Activated CD8-positive, alpha-beta memory T cell treated with anti-CD3 and anti-CD28 coated beads, Interleukin-2, amount 10 ng/mL, durations not matched to agents 7 days and 5 days (primary cell): ENCODE measurements at places on chromosomes 2 and 18.

DNA sequence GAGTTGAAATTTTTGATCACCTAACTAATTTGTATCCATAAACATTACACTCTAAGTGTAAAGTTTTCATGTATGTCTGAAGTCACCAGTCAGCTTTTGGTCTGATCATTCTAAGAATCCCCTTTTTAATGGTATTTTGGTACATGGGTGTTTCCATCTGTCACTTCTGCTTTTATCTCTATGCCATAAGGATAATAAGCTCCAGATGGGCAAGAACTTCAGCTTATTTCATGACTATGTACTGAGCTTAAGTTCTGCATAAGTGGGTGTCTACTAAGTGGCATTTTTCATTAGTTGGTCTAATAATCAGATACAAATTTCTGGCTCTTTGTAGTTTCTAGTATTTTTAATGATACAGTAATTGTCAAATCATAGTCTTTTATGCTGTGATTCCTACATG lies 20.4 kb downstream of the UBXN4 start:
- no peak for DNase-seq
- H3K36me3 ChIP-seq, result peaks cover 59% of the 10 kb centered on the region
- H3K4me3 ChIP-seq, result no peak overlapping the region
- H3K4me1 ChIP-seq, result peaks cover 2% of the 10 kb centered on the region
- no peaks in the 10 kb centered on the region for H3K27me3 ChIP-seq

DNA sequence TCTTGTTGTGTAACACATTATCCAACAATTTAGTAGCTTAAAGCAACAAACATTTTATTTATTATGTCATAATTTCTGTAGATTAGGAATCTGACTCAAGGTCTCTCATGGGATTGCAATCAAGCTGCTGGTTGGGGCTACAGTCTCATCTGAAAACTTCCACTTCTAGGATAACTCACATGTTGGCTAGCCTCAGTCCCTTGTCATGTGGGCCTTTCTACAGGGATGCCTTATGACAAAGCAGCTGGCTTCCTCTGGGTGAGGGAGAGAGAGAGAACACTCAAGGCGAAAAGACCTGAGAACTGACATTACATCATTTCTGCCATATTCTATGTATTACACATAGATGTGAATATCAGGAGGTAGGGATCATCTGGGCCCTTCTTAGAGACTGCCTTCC lies 317.9 kb upstream of the VRK2 start:
- no peak overlapping the region for H3K4me3 ChIP-seq
- no peak overlapping the region for H3K27ac ChIP-seq
- H3K27me3 ChIP-seq, result no peaks in the 10 kb centered on the region

DNA sequence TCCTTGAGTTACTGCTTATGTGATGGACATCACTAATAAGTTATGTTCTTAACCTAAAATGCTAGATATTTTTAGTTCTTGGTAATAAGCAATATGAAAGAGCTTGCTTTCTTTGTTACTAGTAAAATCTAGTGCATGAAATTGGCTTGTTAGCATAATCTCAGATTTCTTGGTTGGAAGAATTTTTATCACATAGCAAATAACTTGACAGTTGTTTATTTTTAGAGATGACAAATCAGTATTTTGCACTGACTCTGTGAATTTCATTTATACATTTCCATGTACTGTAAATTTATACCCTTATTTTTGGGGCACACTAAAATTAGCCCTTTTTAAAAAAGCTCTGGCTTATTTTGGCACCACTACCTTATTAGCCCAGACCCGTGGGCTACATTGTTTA lies 45.6 kb downstream of the LCLAT1 start:
- no peaks in the 10 kb centered on the region for H3K27me3 ChIP-seq
- no peak overlapping the region for H3K27ac ChIP-seq
- peaks cover 19% of the 10 kb centered on the region for H3K36me3 ChIP-seq
- no peak for DNase-seq

GRCh38 chr2:7633566-7634153 lies 716.4 kb downstream of the RNF144A start:
- no peak overlapping the region for H3K4me3 ChIP-seq
- H3K27me3 ChIP-seq, result no peaks in the 10 kb centered on the region
- H3K4me1 ChIP-seq, result no peaks in the 10 kb centered on the region
- DNase-seq, result no peak
- H3K27ac ChIP-seq, result no peak overlapping the region
- H3K36me3 ChIP-seq, result peaks cover 3% of the 10 kb centered on the region

GRCh38 chr2:95087379-95087778 lies 34.2 kb downstream of the MRPS5 start:
- no peaks in the 10 kb centered on the region for H3K4me1 ChIP-seq
- peaks cover 53% of the 10 kb centered on the region for H3K36me3 ChIP-seq
- H3K27ac ChIP-seq, result no peak overlapping the region
- H3K4me3 ChIP-seq, result no peak overlapping the region
- no peak for DNase-seq
- H3K27me3 ChIP-seq, result no peaks in the 10 kb centered on the region

- H3K4me1 ChIP-seq, result no peaks in the 10 kb centered on the region
- no peak overlapping the region for H3K4me3 ChIP-seq
- H3K36me3 ChIP-seq, result no peaks in the 10 kb centered on the region
- H3K27ac ChIP-seq, result no peak overlapping the region
These were observed 250.7 kb downstream of the KLHL29 start for GRCh38 chr2:23635442-23636340.

GRCh38 chr2:216765761-216766262 lies 70.5 kb upstream of the IGFBP5 start:
- no peak for DNase-seq
- no peak overlapping the region for H3K4me3 ChIP-seq
- H3K27ac ChIP-seq, result no peak overlapping the region
- peaks cover 39% of the 10 kb centered on the region for H3K27me3 ChIP-seq

GRCh38 chr2:204933735-204934374 lies 388.6 kb downstream of the PARD3B start:
- H3K36me3 ChIP-seq, result no peaks in the 10 kb centered on the region
- no peak overlapping the region for H3K4me3 ChIP-seq
- H3K27me3 ChIP-seq, result no peaks in the 10 kb centered on the region
- H3K27ac ChIP-seq, result no peak overlapping the region
- no peak for DNase-seq
- H3K4me1 ChIP-seq, result no peaks in the 10 kb centered on the region

DNA sequence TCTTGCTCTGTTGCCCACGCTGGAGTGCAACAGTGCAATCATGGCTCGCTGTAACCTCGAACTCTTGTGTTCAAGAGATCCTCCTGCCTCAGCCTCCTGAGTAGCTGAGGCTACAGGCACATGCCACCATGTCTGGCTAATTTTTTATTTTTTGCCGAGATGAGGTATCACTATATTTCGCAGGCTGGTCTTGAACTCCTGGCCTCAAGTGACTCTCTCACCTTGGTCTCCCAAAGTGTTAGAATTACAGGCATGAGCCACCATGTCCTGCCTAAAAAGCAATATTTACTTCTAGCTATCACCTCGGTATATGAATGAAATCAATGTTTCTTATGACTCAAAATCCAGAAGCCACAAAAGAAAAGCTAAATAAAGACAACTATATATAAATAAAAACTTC lies 2.2 kb downstream of the BUB1 start:
- no peak for DNase-seq
- H3K27ac ChIP-seq, result peak overlapping the region; percentile 77
- H3K4me3 ChIP-seq, result peak overlapping the region; percentile 85
- no peaks in the 10 kb centered on the region for H3K27me3 ChIP-seq
- H3K4me1 ChIP-seq, result peaks cover 54% of the 10 kb centered on the region
- peaks cover 47% of the 10 kb centered on the region for H3K36me3 ChIP-seq

GRCh38 chr2:232588680-232589585 lies 38.4 kb downstream of the EIF4E2 start:
- no peak overlapping the region for H3K4me3 ChIP-seq
- H3K36me3 ChIP-seq, result no peaks in the 10 kb centered on the region
- H3K27me3 ChIP-seq, result no peaks in the 10 kb centered on the region
- H3K27ac ChIP-seq, result no peak overlapping the region

DNA sequence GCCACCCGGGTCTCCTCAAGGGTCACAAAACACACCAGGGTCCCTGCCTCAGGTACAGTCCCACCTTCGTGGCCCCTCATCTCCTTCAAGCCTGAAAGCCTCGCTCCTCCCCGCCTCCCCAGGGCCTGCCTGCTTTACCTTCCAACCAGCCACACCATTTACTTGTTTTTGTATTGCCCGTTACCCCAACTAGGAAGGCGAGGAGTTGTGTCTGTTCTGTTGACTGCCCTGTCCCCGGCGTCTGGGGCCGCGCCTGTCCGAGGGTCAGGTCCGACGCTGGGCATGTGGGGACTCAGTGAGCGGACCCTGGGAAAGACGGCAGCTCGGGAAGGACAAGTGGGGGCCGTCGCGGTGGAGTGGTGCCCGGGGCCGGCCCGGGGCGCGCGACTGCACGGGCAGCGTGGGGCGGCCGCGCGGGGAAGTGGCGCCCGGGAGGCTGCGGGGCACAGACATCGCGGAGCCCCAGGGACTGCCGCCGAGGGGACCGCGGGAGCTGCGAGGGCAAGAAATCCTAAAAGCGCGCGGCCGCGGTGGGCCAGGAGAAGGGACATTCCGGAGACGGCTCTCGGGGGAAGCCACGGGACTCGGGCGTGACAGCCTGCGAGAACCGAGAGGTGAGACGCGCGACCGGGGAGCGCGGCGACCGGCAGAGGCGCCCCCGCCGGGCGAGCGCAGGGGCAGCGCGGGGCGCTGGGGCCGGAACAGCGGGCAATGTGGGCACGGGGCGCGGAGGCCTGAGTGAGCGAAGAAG lies 797 bp upstream of the GRHL1 start:
- DNase-seq, result peak; percentile 56
- peak overlapping the region; percentile 63 for H3K4me3 ChIP-seq
- H3K4me1 ChIP-seq, result peaks cover 12% of the 10 kb centered on the region
- H3K36me3 ChIP-seq, result no peaks in the 10 kb centered on the region
- H3K27me3 ChIP-seq, result peaks cover 71% of the 10 kb centered on the region

GRCh38 chr2:42196403-42197267 lies 27.5 kb downstream of the EML4 start:
- H3K36me3 ChIP-seq, result peaks cover 24% of the 10 kb centered on the region
- H3K4me3 ChIP-seq, result no peak overlapping the region
- H3K27ac ChIP-seq, result no peak overlapping the region
- peak; percentile 52 for DNase-seq

DNA sequence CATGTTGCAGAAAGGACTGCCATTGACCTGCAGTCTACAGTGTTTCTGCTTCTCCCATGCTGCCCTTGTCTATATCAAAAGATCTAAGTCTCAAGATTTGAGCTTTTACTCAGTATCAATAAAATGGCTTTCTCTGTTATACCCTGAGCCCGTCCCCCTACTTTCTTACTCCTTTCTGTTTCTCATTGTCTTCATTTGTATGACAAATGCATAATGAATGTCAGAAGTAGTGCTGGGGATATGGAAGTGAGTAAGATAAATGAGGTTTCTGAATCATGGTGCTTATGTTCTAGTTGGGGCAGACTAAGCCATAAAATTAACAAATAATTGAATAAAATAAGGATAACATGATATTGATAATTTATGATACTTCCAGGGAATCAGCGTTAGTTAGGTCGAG lies 128.6 kb downstream of the PARD3B start:
- no peaks in the 10 kb centered on the region for H3K36me3 ChIP-seq
- H3K4me3 ChIP-seq, result no peak overlapping the region
- no peak overlapping the region for H3K27ac ChIP-seq
- DNase-seq, result no peak
- no peaks in the 10 kb centered on the region for H3K4me1 ChIP-seq

- DNase-seq, result no peak
- no peak overlapping the region for H3K4me3 ChIP-seq
- H3K4me1 ChIP-seq, result peaks cover 4% of the 10 kb centered on the region
These were observed 17.9 kb upstream of the MBD2 start for GRCh38 chr18:54242327-54242726.

DNA sequence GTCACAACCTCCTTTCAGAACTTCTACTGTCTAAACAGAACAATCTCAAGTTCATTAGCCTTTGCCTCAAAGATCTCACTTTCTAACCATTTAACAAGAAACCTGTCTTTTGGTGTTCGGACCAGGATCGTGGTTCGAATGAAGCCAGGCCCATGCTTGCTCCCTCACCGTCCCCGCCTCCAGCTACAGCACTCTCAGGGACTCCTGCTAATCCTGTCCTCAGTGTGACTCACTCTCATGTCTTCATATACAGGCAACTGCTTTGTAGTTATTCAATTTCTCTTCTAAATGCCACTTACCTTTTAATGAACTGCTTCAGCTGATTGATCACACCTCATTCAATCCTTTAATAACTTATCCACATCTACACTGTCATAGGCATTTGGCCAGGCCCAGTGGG lies 15.8 kb downstream of the SERTAD2 start:
- peaks cover 27% of the 10 kb centered on the region for H3K36me3 ChIP-seq
- no peaks in the 10 kb centered on the region for H3K27me3 ChIP-seq
- H3K4me1 ChIP-seq, result peaks cover 64% of the 10 kb centered on the region
- peak overlapping the region; percentile 85 for H3K27ac ChIP-seq
- no peak overlapping the region for H3K4me3 ChIP-seq

GRCh38 chr2:199994896-199995295 lies 39.5 kb downstream of the MAIP1 start:
- no peak for DNase-seq
- no peaks in the 10 kb centered on the region for H3K36me3 ChIP-seq
- no peaks in the 10 kb centered on the region for H3K4me1 ChIP-seq
- H3K27me3 ChIP-seq, result peaks cover 1% of the 10 kb centered on the region

DNA sequence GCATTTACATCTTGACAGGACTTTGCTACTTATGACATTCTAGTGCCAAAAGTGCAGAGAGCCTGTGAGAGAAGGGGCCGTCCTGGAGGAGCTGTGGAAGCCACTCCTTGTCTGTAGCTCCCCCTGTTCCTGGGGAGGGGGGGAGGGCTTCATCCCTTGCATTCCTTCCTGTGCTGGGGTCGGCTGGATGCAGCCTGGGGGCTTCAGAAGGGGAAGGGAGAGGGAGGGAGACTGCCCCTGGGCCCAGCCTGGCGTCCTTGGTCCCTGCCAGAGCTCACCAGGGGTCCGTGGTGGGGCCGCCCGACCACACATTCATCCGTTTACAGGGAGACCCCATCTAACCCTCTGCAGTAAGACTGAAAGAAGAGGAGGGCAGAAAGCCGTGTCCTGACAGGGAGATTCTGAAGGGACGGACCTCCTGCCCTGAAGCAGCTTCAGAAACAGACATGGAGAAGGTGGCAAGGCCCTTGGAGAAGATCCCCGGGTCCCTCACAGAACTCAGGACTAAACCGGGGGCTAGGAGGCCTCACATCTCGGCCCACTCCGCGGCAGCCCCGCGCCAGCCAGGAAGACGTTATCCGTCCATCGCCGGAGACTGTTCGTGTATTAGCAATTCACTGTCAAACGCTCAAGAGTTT lies 258.3 kb upstream of the SALL3 start:
- no peak overlapping the region for H3K27ac ChIP-seq
- H3K4me1 ChIP-seq, result no peaks in the 10 kb centered on the region
- DNase-seq, result no peak
- no peak overlapping the region for H3K4me3 ChIP-seq
- no peaks in the 10 kb centered on the region for H3K36me3 ChIP-seq

GRCh38 chr2:197960786-197961185 lies 156.4 kb downstream of the PLCL1 start:
- H3K4me3 ChIP-seq, result no peak overlapping the region
- H3K36me3 ChIP-seq, result peaks cover 1% of the 10 kb centered on the region
- no peak overlapping the region for H3K27ac ChIP-seq

DNA sequence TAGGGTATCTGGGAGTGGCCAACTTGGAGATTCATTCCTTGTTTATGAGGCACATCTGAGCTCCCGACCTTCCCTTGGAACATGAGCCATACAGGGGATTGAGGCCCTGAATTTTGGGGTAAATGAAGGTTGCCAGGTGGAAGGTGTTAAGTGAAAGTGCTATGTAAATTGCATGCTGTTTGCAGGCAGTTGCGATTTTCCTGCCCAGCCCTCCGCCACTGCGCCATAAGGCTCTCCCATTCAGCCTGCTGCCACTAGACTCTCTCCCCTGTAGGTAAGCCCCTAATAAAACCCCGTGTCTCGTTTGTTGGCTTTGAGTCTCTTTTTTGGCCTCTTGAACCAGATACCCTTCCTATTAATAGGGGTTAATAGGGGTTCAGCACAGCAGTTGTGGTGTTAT lies 33.8 kb downstream of the PCARE start:
- H3K4me1 ChIP-seq, result peaks cover 4% of the 10 kb centered on the region
- H3K36me3 ChIP-seq, result peaks cover 19% of the 10 kb centered on the region
- no peaks in the 10 kb centered on the region for H3K27me3 ChIP-seq
- H3K4me3 ChIP-seq, result no peak overlapping the region
